ENCODE measurements at places on chromosomes 2 and 18.

DNA sequence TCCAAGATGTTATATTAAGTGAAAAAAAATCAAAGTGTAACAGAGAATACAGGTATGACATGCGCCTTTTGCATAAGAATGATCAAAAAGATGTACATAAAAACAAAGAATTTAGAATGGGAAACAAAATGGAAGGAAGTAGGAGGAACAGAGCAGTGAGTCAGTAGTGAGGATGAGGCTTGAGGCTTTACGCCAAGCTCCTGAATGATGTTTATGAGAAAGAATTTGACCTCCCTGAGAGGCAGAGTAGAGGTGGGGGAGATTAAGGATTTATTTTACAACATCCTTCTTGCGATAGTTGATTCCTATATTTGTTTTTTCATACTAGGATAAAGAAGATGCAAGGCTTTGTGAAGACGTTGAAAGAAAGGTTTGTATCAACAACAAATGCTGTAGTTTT, 81.4 kb downstream of the DCDC2C start:
- no peak for DNase-seq

GRCh38 chr2:42770288-42771131, 6.6 kb upstream of the OXER1 start:
- peak; percentile 34 for DNase-seq

DNA sequence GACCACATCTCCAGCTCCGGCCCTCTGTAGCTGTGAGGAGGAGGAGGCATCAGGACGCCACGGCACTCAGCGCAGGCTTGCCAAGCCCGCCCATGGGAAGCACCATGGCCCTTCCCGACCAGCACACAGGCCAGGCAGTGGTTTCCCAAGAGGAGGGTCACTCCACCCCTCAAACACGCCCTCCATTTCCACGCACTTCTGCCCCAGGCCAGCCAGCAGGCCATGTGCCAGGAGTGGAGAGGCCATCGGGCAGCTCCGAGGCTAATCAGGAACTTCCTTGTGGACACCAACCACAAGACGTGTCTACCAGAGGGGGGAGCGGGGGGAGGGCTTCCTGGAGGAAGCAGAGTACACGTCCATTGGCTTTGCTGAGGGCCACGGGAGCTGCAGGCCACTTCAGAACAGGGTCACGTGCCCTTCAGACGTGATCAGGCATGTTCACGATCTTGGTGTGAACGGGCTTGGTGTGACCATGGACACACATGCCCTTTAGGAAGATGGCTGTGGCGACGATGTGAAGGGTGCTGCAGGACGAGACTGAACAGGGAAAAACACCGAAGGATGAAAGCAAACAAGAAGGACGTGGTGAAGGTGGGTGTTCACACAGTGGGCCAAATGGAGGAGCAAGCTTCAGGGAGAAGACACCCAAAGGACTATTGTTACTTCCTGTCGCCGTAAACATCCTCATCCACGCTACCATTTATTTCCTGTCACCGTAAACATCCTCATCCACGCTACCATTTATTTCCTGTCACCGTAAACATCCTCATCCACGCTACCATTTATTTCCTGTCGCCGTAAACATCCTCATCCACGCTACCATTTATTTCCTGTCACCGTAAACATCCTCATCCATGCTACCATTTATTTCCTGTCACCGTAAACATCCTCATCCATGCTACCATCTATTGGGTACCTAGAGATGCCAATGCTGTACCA, 6.5 kb upstream of the MTERF4 start:
- DNase-seq = no peak

GRCh38 chr2:46982351-46983064, 66.9 kb upstream of the MCFD2 start:
- no peak for DNase-seq

- no peak for DNase-seq
These were observed 777 bp downstream of the GALNT3 start for GRCh38 chr2:165793161-165793778.

GRCh38 chr2:215579809-215580208, 143.9 kb upstream of the FN1 start:
- peak; percentile 92 for DNase-seq

DNA sequence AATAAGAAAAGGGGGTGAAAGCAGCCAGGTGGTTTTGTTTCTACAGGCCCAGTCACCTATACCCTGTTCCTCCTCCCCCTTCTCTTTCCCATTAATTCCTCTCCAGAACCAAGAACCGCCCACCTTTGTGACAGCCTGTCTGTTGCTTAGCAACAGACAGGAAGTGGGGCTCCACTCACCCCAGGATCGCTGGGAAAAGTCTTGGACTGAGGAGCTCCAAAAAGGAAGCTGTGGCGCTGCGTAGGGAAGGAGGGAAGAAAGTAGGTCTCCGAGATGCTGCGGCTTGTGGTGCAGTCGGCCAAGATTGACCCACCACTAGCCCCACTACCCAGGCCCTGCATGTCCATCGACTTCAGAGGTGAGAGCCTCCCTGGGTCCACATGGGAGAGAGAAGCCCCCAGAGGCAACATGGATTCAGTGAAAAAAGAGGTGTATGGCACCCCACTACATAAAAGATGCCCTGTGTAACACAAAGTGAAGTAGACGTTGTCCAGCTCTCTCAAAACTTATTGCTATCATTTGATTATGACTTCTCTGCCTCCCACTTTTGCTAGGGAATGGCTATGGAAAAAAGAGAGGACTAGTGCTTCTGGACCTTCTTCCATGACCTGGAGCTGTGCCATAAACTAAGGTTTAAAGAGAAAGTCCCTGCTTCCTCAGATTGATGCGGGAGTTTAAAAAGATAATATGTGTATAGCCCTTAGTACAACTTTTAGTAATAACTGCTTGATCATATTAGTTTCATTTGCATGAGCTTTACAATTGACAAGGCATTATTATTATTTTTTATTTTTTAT, at the start of gene FER1L5:
Gene FER1L5 (plus strand): TSS at position 201 of the 797 bp plus-strand sequence. CDS start 73 bp downstream, at position 274.
- DNase-seq = peak; percentile 68

GRCh38 chr2:219527076-219527394, 12.8 kb downstream of the ASIC4 start:
- no peak for DNase-seq

DNA sequence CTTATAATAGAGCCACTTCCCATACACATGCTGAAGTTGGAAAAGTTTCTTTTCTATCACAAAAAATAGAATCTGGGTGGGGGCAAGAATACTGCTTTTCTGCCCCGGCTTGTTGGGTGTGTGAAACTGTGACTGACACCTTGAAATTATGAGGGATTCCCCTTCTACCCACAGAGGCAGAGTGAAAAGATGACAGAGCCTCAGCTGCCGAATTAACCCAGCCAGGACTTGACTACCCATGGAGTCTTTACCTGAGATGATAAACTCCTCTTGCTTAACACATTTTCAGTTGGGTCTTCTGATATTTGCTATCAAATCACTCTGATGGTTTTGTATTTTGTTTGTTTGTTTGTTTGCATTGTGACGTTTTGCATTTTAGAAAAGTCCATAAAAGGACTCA, 66.0 kb upstream of the PMAIP1 start:
- no peak for DNase-seq

- no peak for DNase-seq
These were observed 31.2 kb downstream of the RAB1A start for GRCh38 chr2:65098741-65099140.

DNA sequence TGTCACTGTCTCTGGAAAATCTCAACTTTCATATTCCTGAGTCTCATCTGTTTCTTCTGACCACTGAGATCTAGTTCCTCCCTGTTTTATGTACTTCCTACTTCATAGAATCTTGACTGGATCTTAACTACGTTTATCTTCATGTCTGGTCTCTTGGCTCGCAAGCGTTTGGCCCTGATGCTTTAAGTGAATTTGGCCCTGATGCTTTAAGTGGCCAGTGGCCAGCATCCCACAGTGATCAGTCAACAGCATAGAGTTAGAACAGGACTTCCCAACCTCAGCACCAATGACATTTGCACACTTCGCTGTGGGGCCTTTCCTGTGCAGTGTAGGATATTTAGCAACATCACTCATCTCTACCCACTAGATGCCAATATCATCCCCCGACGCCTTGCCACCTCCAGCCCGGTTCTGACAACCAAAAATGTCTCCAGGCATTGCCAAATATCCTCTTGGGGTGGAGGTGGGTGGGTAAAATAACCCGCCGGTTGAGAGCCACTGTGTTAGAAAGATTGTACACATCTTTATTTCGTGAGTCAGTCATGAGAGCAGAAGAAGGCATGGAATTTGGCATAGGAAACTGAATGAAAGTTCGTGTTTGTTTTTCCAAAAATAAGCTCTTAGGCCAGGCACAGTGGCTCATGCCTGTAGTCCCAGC, 12.2 kb downstream of the TM4SF20 start:
- DNase-seq = peak; percentile 70

GRCh38 chr18:44803019-44803650, 122.4 kb downstream of the SETBP1 start:
- peak; percentile 86 for DNase-seq

- no peak for DNase-seq
These were observed 7.0 kb upstream of the NDUFV2 start for GRCh38 chr18:9095297-9096006.

GRCh38 chr2:197515739-197516392, at the start of gene MOB4:
Gene MOB4 (plus strand): TSS chr2:197516066. CDS start chr2:197516087, 21 bp downstream.
- peak; percentile 96 for DNase-seq

DNA sequence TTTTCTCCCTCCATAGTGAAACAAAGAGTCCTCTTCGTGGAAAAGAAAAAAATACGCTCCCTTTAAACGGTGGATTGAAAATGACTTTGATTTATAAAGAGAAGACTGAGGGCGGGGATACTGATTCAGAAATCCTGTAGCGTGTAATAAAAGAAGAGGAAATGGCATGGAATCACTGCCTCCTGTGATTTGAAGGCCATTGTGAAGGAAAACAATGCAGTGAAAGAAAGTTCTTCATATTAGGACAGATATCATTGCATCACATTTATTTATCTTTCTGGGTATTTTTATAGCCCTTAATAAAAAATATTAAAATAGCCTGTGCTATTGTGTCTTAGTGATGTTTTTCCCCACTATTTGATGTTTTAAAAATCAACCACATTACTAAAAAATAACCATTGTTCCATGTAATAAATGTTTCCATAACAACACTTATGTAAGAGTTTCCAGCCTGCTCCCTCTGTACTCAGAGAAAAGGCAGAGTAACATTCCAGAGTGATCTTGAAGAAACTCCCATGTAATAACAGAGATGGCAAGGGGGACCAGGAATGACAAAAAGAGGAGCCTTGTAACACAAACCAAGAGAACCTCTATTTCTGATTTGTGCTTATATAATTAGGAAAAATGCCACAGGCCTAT, 8.0 kb downstream of the MRPL33 start:
- peak; percentile 46 for DNase-seq

GRCh38 chr2:34229998-34230397, 630.9 kb upstream of the FAM98A start:
- no peak for DNase-seq

DNA sequence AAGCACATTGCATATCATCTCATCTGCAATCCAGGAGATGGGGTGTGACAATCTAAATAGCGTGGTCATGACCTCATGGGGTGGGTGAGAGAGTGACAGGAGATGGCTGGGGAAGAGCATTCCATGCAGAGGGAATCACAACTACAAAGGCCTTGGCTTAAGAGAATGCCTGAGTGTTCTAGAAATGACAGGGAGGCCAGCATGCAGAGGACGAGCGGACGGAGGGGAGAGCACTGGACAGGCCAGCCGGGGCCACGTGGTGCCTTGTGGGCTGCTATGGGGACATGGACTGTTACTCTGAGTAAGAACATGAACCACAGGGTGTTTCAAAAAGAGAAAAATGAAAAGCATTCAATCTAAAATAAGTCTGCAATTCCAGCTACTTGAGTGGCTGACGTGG, 117.9 kb upstream of the ODC1 start:
- DNase-seq = no peak

GRCh38 chr18:24000613-24001490, 13.7 kb upstream of the TTC39C start:
- no peak for DNase-seq

GRCh38 chr2:216371721-216372702, at the start of gene MARCHF4:
Gene MARCHF4 (minus strand): TSS chr2:216372483. CDS start chr2:216370260, 2,223 bp downstream.
- DNase-seq = peak; percentile 73

- DNase-seq = no peak
These were observed 80.3 kb downstream of the FMNL2 start for GRCh38 chr2:152415231-152415642.

GRCh38 chr2:98664323-98664722, 55.9 kb downstream of the UNC50 start:
- no peak for DNase-seq

- DNase-seq = no peak
These were observed 183.0 kb downstream of the PHLPP1 start for GRCh38 chr18:62898359-62898758.

- peak; percentile 84 for DNase-seq
These were observed 75.3 kb upstream of the RIOK3 start for GRCh38 chr18:23377669-23378301.

GRCh38 chr18:78820161-78820834, 159.3 kb upstream of the SALL3 start:
- DNase-seq = no peak

GRCh38 chr2:204292439-204292838, 252.8 kb upstream of the PARD3B start:
- DNase-seq = no peak

DNA sequence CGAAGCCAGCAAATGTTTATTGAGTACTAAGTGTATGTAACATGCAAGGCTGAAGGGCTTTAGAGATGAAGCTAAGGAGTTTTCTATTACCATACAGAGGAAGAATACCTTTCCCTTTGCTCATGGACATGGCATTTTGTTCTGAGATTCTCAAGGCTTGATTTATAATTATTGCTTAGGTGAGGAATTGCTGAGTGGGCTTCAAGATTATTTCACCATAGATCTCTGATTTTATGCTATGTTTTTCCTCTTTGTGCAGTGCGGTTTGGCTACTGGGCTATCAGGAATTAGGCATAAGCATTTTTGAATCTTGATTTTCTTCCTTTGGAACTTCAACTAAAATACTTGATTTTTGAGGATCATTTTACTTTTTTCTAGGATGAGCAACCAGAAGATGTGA, 42.5 kb downstream of the VRK2 start:
- no peak for DNase-seq

GRCh38 chr2:112694182-112694581, 26.6 kb upstream of the NT5DC4 start:
- no peak for DNase-seq

- DNase-seq = peak; percentile 89
These were observed 916 bp upstream of the OSBPL1A start for GRCh38 chr18:24398540-24398939.

DNA sequence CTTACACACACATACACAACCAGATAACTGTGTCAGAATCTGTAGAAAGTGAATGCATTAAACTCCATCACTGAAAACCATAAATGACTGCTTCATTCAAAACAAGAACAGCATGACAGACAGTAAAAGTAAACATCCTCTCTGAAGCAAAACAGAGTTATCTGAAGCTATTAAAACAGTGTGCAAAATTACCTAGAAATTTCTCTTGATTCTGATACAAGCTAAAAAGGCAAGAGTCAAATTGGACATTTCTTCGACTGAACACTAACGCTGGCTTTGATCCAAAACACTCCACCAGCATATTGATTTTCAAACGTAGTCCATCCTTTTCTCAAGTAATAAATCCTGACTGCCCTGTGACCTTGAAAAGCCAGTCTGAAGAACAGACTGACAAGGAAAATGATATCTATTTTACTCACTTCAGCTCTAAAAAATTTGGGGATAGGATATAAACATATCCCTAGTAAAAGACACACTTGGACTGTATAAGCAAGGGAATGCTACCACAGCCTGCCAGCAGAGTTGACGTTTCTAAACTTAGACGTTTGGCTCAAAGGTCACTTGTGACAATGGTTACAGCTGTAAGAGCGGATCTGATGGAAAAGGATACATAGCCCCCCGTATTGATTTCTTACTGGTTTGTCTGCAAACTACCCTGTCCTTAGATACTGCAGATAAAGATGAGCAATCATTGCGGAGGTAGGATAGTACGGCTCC, 128.9 kb upstream of the ITGB6 start:
- DNase-seq = no peak

All from umbilical cord (tissue), 2 donors.